PC-3 (cell line): ENCODE measurements at places on chromosomes 3 and 15. TPM values are rescaled to one million over a fixed set of nuclear protein-coding genes. Genes with fewer than 3 reads are reported as not detected.

- no peak overlapping the region for H3K4me3 ChIP-seq
- no peaks in the 10 kb centered on the region for H3K4me1 ChIP-seq
- DNase-seq = no peak
- H3K27me3 ChIP-seq = no peaks in the 10 kb centered on the region
- H3K36me3 ChIP-seq = no peaks in the 10 kb centered on the region
These were observed 244.4 kb downstream of the UACA start for GRCh38 chr15:70519004-70519365.

RNU6-1 gene
- total RNA-seq = not detected in 2 replicates

DNA sequence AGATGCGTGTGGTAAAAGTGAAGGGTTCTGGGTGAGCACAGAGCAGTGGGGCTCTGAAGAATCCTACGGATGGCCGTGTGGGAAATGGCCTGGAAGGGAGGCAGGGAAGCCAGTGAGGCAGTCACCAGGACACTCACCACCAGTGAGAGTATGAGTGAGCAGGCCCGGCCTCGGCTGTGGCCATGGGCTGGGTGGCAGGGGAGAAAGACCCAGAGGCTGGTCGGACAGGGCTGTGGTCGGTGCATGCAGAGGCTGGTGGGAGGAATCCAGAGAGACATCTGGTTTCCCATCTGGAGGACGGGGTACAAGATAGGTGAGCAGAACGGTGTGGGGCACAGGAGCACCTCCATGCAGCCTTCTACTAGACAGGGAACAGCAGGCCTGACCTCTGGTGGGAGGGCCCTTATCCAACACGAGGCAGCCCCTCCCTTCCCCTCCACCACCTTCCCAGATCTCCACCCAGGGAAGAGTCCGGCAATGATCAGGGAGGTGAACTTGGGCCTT is 10.1 kb downstream of the PCSK6 start:
- H3K36me3 ChIP-seq = no peaks in the 10 kb centered on the region
- H3K27ac ChIP-seq = no peak overlapping the region
- H3K4me3 ChIP-seq = no peak overlapping the region
- H3K4me1 ChIP-seq = peaks cover 11% of the 10 kb centered on the region
- H3K27me3 ChIP-seq = no peaks in the 10 kb centered on the region

- H3K27ac ChIP-seq = no peak overlapping the region
- H3K27me3 ChIP-seq = no peaks in the 10 kb centered on the region
- H3K4me1 ChIP-seq = peaks cover 22% of the 10 kb centered on the region
- DNase-seq = no peak
These were observed 102.4 kb downstream of the FMN1 start for GRCh38 chr15:33091983-33092693.

- H3K4me3 ChIP-seq = no peak overlapping the region
- no peak for DNase-seq
- H3K4me1 ChIP-seq = no peaks in the 10 kb centered on the region
- H3K27ac ChIP-seq = no peak overlapping the region
These were observed 48.9 kb downstream of the SSUH2 start for GRCh38 chr3:8595695-8596115.

DNA sequence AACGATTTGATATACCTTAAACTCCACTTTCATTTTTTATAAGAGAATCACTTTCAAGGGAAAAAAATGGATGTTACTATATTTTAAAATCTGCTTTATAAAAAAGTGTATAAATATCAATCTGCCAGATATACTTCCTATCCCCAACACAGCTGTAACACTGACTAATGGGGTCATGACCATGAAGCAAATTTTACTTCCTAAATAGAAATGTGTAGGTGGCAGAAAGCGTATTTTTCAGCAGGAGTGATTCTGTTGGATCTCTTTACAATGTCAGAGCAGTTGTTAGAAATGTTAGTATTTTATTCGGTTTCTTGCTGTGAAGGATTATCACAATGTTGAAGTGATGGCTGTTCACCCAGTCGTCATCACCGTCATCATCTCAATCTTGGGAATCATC is 5.5 kb upstream of the C15orf40 start:
- H3K4me3 ChIP-seq = no peak overlapping the region
- H3K36me3 ChIP-seq = peaks cover 28% of the 10 kb centered on the region
- no peak overlapping the region for H3K27ac ChIP-seq
- no peaks in the 10 kb centered on the region for H3K27me3 ChIP-seq

DNA sequence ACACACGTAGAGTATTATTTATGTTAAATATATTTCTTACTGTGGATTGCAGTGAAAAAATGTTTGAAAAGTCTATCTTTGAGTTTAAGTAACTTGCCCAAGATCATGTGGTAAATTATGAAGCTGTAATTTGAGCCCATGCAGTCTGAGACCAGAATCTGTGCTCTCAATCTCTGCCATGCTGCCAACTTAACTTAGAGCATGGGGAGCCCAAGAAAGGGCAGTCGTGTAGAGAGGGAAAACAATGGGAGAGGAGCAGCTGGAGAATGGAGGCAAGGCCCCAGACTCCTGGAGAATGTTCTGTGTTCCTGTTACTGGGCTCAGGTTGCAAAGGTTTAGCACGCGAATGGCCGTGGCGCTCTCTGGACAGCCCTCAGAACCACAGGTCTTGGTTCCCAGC is 311.6 kb upstream of the RASGRP1 start:
- H3K27me3 ChIP-seq = no peaks in the 10 kb centered on the region
- no peak overlapping the region for H3K4me3 ChIP-seq
- H3K36me3 ChIP-seq = no peaks in the 10 kb centered on the region
- DNase-seq = no peak
- no peak overlapping the region for H3K27ac ChIP-seq
- H3K4me1 ChIP-seq = no peaks in the 10 kb centered on the region

DNA sequence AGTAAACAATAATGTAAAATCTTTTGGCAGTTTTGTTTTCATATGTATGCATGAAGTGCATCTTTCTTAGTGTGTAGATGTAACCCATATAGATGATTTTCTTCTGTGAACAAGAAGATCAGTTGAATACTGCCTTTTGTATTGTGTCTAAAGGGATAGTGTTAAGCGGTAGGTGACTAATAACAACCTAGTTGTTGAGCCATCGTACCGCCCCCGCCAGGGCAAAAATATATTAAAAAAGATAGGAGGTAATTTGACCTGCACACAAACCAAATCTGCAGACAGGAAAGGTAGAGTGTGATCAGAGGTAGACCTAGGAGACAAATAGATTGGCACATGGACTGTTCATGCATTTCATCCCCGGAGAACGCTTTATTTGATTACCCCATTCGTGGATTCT is 3.3 kb upstream of the GMNC start:
- H3K27ac ChIP-seq = no peak overlapping the region
- H3K27me3 ChIP-seq = no peaks in the 10 kb centered on the region
- H3K4me3 ChIP-seq = no peak overlapping the region
- H3K4me1 ChIP-seq = no peaks in the 10 kb centered on the region
- peak; percentile 72 for DNase-seq

DNA sequence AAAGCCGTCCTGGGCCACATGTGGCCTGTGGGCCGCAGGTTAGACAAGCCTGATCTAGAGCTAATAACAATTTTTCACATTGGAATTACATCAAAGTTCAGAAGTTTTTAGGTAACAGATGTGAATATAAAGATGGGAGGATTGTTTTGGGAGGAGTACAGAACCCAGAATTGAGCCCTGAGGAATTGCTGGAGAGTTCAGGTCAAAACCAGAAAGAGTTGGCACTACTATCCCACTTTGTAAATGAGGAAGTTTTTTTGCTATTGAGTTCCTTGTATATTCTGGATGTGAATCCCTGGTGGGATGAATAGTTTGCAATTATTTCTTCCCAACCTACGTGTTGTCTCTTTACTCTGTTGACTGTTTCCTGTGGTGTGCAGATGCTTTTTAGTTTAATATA is 109.5 kb upstream of the LIPC start:
- H3K27me3 ChIP-seq = no peaks in the 10 kb centered on the region
- no peak overlapping the region for H3K4me3 ChIP-seq
- DNase-seq = no peak
- H3K36me3 ChIP-seq = no peaks in the 10 kb centered on the region

DNA sequence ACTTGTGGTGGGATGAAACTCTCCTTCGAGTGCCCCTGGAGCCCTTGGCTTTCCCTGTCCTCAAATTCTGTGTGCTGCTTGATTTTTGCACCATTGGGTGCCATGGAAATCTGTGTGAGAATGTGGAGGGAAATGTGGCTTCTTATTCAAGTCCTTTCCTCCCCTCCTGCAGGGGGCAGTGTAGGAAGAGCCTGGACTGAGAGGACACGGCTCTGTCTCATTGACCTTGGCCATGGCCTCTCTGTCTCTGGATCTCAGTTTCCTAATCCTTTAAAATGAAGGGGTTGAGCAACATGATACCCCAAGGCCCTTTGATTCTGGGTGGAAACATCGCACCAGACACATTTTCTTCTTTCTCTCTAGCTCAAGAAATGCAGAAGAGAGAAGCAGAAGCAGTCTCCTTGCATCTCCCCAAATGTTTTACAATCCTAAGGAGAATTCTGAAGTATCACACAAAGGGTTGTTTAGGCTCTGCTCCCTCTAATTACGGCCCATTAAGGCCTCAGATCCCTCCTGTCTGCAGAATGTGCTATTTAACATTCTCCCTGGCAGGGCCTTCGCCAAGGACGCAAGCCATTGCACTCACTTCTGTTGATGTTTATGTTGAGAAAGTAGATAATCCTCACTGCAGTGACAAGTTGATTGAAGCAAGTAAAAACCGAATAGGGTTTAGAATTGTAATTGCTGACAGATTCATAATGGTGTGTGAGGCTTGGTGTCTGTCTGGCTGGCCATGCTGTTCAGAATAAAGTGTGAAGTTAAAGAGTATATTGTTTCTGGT is 169.1 kb downstream of the TPRG1 start:
- peak; percentile 16 for DNase-seq
- H3K4me3 ChIP-seq = no peak overlapping the region
- no peak overlapping the region for H3K27ac ChIP-seq
- H3K36me3 ChIP-seq = no peaks in the 10 kb centered on the region

TLR9 gene
- not detected in 2 replicates for total RNA-seq

DUOXA2 gene
- total RNA-seq = not detected in 2 replicates

PRSS50 gene
- not detected in 2 replicates for total RNA-seq

TMEM207 gene
- not detected in 2 replicates for total RNA-seq

GRCh38 chr15:27743638-27744037 is 355.5 kb downstream of the OCA2 start:
- H3K36me3 ChIP-seq = no peaks in the 10 kb centered on the region
- no peak overlapping the region for H3K27ac ChIP-seq
- H3K4me1 ChIP-seq = no peaks in the 10 kb centered on the region
- H3K4me3 ChIP-seq = no peak overlapping the region
- DNase-seq = no peak
- H3K27me3 ChIP-seq = no peaks in the 10 kb centered on the region

DNA sequence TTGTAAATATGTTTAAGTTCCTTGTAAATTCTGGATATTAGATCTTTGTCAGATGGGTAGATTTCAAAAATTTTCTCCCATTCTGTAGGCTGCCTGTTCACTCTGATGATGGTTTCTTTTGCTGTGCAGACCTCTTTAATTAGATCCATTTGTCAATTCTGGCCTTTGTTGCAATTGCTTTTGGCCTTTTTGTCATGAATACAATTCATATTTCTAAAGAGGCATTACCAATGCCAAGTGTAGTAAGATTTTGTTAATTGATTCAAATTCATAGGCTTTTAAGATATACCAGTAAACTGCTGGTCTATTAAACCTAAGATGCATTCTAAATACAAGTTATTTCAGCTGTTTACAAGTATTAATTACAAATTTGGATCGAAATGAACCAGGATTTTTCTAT is 31.0 kb downstream of the PIK3R4 start:
- no peak overlapping the region for H3K27ac ChIP-seq
- no peaks in the 10 kb centered on the region; the same call in 1 of the 2 replicates for H3K36me3 ChIP-seq
- H3K27me3 ChIP-seq = no peaks in the 10 kb centered on the region
- no peak overlapping the region for H3K4me3 ChIP-seq
- DNase-seq = no peak

B3GALNT1 gene
- 110 and 125 TPM in 2 replicates for total RNA-seq

GRCh38 chr15:67107014-67107812 is 41.8 kb downstream of the SMAD3 start:
- no peaks in the 10 kb centered on the region for H3K27me3 ChIP-seq
- H3K27ac ChIP-seq = peak overlapping the region; percentile 99
- peak overlapping the region; percentile 12; the same call in 1 of the 2 replicates for H3K4me3 ChIP-seq
- H3K36me3 ChIP-seq = peaks cover 53% of the 10 kb centered on the region
- DNase-seq = peak; percentile 96
- H3K4me1 ChIP-seq = peaks cover 61% of the 10 kb centered on the region

- H3K4me1 ChIP-seq = peaks cover 11% of the 10 kb centered on the region
- H3K36me3 ChIP-seq = no peaks in the 10 kb centered on the region
- H3K4me3 ChIP-seq = no peak overlapping the region
- H3K27ac ChIP-seq = no peak overlapping the region
- DNase-seq = no peak
These were observed 97.8 kb downstream of the GTPBP8 start for GRCh38 chr3:113088616-113089015.

DNA sequence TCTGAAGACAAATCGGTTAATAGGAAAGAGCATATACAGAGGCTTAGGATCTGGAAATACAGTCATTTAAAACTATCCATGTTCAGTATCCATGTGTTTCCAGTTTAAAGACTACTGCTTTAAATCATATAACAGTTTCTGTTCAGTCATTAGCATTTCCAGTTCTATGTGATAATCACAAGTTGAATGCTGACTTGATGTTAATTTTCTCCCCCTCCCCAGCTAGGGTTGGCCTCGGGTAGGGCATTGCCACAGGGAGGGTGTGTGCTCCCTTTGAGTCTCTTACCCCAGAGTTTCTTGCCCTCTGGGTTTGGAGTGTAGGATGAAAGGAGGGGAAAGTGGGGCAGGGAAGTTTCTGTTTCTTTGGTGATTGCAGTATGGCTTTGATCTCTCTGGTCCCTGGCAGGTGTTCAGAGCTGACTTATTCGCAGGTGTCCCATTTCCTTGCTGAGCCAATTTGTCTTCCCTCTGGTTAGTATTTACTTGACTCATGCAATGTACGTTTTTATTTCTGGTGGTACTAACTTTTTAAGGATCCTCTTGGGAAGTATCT is 86.3 kb downstream of the SH3GL3 start:
- H3K27me3 ChIP-seq = no peaks in the 10 kb centered on the region
- H3K4me3 ChIP-seq = no peak overlapping the region
- H3K27ac ChIP-seq = no peak overlapping the region
- H3K36me3 ChIP-seq = no peaks in the 10 kb centered on the region; the same call in 1 of the 2 replicates

GRCh38 chr3:15923640-15924405 is 126.0 kb upstream of the ANKRD28 start:
- no peaks in the 10 kb centered on the region for H3K4me1 ChIP-seq
- no peak for DNase-seq
- H3K27me3 ChIP-seq = no peaks in the 10 kb centered on the region

DNA sequence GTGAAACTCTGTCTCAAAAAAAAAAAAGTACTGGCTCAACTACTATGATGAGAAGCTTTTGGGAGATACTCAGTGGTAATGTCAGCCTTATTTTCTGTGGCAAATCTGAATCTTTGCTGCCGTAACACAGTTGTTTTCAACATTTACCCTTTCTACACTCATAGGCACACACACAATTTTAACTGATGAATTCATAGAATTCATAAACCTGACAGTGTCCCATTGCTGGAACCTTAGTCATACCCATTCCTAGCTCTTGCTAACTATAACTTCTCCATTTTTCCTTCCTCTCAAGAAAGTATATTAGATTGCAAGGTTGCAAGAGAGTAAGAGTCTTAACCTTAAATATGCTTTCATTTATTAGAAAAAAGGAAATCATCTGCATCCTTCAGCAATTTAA is 496.6 kb downstream of the FHIT start:
- H3K27ac ChIP-seq = no peak overlapping the region
- no peaks in the 10 kb centered on the region for H3K36me3 ChIP-seq
- no peaks in the 10 kb centered on the region for H3K27me3 ChIP-seq
- H3K4me1 ChIP-seq = no peaks in the 10 kb centered on the region; the same call in 1 of the 2 replicates
- H3K4me3 ChIP-seq = no peak overlapping the region
- DNase-seq = no peak
